ENCODE measurements at places on chromosomes 6 and 20. TPM values are rescaled to one million over a fixed set of nuclear protein-coding genes. Genes with fewer than 3 reads are reported as not detected.

MUC21 gene
- not detected for total RNA-seq

FOXF2 gene
- not detected for total RNA-seq

TAAR8 gene
- not detected for total RNA-seq

SMIM29 gene
- 21.3 TPM for total RNA-seq

CDH4 gene
- 3.4 TPM for total RNA-seq

PDYN gene
- not detected for total RNA-seq

SAPCD1 gene
- 1.3 TPM for total RNA-seq

Measured in endothelial cell of coronary artery (primary cell).